T1000 (cell line): ENCODE measurements at places on chromosomes 1 and 21.

- DNase-seq, result no peak
Measured at GRCh38 chr1:53869454-53870117, 20.0 kb downstream of the YIPF1 start.

DNA sequence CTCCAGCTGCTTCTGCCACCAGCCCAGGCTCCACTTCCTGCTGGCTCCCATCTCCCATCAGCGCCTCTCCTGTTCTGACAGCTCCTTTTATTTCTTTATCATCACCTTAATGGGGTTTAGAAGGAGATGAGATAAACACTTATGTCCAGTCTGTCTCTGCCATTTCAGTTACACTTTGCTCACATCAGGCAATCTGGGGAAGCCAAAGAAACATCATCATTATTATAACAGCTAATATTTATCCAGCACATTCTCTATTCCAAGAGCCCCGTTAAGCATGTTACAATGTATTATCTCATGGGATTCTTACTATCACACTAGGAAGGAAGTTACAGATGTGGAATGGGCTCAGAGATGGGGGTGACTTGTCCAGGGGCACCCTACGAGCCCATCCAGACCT, 31.2 kb downstream of the DMRTB1 start:
- no peak for DNase-seq

- DNase-seq, result no peak
Measured at GRCh38 chr1:42551180-42551579, 88.1 kb downstream of the CCDC30 start.

GRCh38 chr21:35571910-35572309, 488.4 kb downstream of the SETD4 start:
- DNase-seq, result no peak

DNA sequence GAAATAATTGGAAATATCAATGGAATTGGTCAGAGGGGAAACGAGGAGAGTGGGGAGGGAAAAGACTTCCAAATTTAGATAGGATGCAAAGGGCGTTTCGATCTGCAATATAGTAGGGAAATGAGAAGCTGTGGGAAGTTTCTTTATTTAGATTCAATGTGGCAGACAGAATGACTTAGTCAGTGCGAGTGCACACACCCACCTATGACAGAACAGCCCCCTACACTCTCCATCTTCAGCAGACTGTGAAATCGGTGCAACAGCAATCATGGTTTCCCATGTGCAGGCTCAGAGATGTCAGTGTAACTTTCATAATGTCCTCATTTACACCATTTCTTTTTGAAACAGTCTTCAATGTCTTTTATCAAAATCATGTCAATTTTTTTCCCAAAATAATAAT, 46.0 kb downstream of the DIP2A start:
- no peak for DNase-seq

GRCh38 chr1:206116191-206116872, 856 bp downstream of the AVPR1B start:
- no peak for DNase-seq

DNA sequence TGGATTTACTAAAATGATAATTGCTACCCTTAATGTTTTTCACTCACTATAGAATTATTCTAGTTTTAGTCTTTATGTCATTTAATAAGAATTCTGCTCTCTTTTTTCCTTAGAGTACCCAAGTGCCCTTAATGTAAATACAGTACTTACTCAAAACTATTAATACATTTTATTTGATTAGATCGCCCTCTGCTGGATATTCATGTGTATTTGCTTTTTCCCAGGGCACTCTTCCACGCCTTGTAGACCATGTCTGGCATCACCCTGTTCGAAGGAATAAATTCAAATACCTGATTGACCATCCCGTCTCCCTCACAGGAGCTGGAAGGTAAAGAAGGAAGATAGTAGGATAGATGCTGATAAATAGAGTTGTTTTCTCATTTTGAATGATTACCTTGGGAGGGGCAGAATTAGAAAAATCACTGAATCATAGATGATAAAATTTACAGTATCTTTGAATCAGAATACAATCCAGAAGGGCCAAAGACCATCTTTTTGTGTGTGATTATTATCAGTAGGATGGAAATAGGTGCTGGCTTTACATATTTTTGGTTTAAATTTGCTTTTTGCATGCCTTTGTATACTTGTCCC, 4.1 kb downstream of the AXDND1 start:
- peak; percentile 21 for DNase-seq

- no peak for DNase-seq
Measured at GRCh38 chr1:60911966-60912697, 170.2 kb upstream of the NFIA start.

GRCh38 chr1:24289937-24290595, 29.1 kb upstream of the GRHL3 start:
- DNase-seq, result peak; percentile 94

DNA sequence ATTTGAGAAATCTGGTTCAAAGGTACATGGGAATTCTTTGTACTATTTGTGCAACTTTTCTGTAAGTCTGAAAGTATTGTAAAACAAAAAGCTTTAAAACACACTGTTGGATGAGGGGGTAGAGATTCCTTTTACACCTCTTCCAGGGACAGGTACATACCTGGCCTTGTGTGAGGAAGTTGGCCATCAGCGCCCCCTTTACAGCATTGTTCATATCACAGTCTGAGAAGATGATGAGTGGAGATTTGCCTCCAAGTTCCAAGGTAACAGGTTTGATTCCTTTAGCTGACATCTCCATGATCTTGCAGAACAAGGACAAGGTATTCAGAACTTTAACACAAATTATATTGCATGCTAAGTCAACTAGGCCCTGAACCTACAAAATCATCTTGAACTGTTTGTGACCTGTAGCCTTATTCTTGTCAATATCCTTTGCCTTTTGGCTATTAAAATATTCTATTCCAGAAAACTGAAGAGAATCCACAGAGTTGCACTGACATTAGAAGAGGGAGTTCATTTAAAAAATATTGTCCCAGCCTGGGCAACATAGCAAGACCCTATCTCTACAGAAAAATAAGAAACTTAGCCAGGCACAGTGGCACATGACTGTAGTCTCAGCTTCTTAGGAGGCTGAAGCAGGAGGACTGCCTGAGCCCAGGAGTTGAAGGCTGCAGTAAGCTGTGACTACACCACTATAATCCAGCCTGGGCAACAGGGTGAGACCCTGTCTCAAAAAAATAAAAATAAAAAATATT, 18.9 kb downstream of the ALDH9A1 start:
- DNase-seq, result no peak

DNA sequence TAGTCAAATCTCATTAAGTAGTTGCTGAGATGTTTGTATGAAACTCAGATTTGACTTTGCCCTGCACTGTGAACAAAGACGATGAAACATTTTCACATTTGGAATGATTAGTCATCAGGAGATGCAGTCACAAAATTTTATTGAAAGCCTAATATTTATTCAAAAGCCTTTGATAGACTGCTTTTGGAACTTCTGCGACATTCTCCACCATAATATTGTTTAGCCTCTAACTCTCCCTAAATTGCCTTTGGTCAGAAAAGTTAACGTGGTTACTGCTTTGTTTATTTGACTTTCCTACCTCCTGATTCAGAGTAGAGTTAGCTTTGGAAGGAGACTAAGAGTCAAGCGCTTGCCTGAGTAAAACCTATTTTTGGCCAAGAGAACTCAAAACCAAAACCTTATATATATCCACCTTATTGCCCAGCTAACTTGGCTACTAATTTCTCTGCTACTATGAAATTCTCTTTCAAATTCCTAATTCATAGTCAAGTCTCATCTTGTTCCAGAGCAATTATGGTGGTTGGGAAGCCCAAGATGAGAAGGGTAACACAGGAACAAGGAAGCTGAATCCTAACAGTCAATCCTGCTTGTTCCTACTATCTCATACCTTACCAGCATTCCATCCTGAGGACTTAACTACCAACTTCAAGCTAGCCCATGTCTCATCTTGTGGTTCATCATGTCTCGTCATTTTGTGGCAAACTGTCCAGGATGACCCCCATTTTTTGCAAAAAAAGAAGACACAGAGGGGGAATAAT, 429.6 kb downstream of the USP25 start:
- no peak for DNase-seq

DNA sequence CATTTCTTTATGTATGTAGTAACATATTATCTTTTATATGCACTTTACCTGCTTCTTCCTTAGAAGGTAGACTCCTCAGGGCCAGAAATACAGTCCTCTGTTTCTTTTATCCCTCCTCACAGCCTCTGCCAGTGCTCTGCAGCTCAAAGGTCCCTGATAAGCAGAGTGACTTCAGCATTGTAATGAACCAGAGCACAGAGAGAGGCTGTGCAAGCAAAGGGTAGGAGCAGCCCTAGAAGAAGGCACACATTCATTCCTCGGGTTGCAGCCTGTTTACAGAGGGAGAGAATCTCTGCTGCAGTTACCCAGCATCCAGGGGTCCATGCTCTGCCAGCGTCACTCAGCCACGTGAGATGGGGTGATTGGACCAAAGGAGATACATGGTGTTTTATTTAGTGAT, 101.1 kb downstream of the RHOU start:
- no peak for DNase-seq

GRCh38 chr1:77133731-77134358, 85.4 kb downstream of the PIGK start:
- DNase-seq, result no peak
